ENCODE measurements at places on chromosomes 5 and 9.
A peak's percentile ranks its signal among the peaks of the same experiment; 100 is the strongest.

GRCh38 chr5:131305906-131306305 is 42.1 kb downstream of the CDC42SE2 start:
- DNase-seq, result no peak

GRCh38 chr5:159416438-159416837 is 86.2 kb upstream of the IL12B start:
- DNase-seq, result no peak

GRCh38 chr9:77772646-77773045 is 124.5 kb upstream of the GNA14 start:
- no peak for DNase-seq

DNA sequence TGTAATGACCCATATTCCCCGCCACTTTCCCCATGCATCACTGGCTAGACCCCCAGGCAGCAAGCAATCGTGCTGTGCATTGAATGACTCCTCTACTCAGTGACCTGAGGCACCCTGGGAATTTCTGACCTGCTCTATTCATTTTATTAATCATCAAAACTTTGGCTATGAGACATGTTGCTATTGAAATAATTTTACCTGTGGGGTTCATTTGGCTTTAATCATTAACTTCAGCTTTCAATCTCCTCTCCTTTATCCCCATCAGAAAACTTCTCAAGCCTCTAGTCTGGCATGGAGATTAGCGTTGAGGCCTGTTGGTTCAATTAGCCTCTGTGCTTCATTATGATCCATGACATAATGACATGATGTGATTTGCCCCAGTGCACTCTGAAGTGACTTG is 429.0 kb downstream of the ZNF608 start:
- no peak for DNase-seq

GRCh38 chr5:99247346-99247745 is 318.5 kb upstream of the CHD1 start:
- no peak for DNase-seq

GRCh38 chr5:83889971-83890745 is 169.5 kb upstream of the HAPLN1 start:
- no peak for DNase-seq

- no peak for DNase-seq
Measured at GRCh38 chr9:127987103-127987614, 6.4 kb upstream of the EEIG1 start.

GRCh38 chr5:4571248-4571948 is 568.7 kb upstream of the ADAMTS16 start:
- DNase-seq, result no peak

- DNase-seq, result no peak
Measured at GRCh38 chr5:34533582-34534522, 122.3 kb upstream of the RAI14 start.

- no peak for DNase-seq
Measured at GRCh38 chr9:86660146-86660943, 287.0 kb downstream of the GAS1 start.

DNA sequence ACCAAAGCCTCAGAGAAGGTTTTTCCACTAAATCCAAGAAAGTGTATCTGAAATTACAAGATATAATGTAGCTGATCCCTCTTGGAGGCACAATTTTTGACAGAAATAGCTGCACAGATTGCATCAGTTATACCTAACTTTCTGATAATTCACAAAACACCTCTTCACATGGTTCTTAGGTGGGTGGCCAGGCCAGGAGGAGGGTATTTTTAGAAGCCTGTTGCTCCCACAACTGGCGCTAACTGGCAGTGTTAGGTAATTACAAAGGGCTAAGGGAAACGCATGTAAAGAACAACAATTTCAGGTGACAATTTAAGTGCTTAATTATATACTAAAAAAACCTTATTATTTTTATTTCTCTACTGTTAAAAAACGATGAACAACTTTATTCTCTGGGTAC is 247.9 kb downstream of the BNC2 start:
- DNase-seq, result no peak

- no peak for DNase-seq
Measured at GRCh38 chr9:94108584-94108983, 24.3 kb downstream of the PTPDC1 start.

GRCh38 chr9:116873491-116873890 is 186.4 kb downstream of the TRIM32 start:
- no peak for DNase-seq

GRCh38 chr9:90933468-90933867 is 131.8 kb downstream of the SYK start:
- DNase-seq, result no peak

GRCh38 chr5:125326150-125326510 is 579.7 kb upstream of the ZNF608 start:
- no peak for DNase-seq

GRCh38 chr9:37503736-37504135 is 18.0 kb downstream of the POLR1E start:
- peak; percentile 72 for DNase-seq

GRCh38 chr5:55413644-55414043 is 105.9 kb downstream of the MTREX start:
- no peak for DNase-seq

DNA sequence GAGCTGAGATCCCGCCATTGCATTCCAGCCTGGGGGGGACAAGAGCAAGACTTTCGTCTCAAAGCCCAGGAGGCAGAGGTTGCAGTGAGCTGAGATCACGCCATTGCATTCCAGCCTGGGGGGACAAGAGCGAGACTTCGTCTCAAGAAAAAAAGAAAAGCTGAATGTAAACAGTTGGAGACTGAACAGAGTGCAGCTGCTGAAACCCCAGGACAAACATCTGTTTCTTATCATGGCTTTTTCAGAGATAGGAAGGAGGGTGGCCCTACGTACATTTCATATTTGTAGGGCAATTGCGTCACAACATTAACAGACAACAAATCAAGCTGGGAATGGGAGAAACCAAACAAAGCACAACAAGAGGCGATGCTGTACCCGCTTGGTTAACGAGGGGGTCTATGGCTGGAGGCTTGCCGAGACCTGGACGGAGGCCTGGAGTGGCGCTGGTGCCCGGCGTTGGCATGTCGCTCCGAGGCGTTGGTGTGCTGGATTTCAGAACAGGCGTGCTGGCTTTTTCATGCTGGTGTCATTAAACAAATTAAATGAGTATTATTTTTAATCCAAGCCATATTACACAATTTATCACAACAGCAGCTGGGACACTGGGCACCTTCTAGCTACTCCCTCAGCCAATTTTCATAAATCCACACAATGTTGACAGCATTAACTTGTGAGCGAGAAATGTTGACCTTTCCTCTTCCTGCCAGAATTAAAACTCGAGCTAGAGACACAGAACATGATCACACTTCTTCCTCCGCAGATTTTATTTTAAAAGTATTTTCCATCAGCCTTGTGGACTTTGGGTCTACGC is 76.1 kb downstream of the TLE1 start:
- no peak for DNase-seq

DNA sequence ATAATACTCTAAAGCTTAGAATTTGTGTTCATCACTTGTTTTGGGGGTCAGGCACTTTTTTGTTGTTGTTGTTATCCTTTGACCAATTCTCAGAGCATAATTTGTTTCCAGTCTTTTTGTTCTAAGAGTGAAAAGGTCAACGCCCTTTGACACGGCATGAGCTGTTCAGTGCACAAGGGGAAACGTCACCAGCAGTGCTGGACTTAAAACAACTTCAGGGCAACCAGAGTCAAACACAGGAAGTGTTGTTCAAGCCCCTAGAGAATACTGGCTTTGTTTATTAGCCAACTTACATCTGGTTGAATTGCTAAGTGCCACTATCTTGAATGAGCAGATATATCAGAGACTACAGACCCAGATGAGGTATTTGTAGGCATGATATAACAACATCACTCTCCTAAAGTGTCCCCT is 368.9 kb downstream of the TMEM161B start:
- no peak for DNase-seq

- DNase-seq, result no peak
Measured at GRCh38 chr9:76810377-76810957, 46.2 kb downstream of the PCA3 start.

DNA sequence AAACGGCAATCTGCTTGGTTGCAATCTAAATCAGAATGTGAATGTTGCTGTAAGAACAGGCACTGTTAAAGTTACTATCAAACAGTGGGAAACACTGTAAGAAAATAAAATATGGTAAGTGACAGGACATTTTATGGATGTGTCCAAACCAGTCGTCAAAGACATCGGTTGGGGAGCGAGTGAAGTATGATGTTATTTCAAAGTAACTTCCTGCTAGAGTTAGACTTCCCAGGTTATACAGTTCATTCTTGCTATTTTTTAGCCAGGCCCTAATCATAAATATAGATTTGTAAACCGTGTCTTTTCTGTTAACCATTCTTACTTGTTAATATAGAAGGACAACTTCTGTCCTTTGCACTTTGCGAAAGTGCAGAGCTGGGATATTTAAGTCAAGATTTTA is 30.2 kb downstream of the LIX1 start:
- no peak for DNase-seq

- no peak for DNase-seq
Measured at GRCh38 chr5:53616939-53617549, 56.6 kb downstream of the NDUFS4 start.

DNA sequence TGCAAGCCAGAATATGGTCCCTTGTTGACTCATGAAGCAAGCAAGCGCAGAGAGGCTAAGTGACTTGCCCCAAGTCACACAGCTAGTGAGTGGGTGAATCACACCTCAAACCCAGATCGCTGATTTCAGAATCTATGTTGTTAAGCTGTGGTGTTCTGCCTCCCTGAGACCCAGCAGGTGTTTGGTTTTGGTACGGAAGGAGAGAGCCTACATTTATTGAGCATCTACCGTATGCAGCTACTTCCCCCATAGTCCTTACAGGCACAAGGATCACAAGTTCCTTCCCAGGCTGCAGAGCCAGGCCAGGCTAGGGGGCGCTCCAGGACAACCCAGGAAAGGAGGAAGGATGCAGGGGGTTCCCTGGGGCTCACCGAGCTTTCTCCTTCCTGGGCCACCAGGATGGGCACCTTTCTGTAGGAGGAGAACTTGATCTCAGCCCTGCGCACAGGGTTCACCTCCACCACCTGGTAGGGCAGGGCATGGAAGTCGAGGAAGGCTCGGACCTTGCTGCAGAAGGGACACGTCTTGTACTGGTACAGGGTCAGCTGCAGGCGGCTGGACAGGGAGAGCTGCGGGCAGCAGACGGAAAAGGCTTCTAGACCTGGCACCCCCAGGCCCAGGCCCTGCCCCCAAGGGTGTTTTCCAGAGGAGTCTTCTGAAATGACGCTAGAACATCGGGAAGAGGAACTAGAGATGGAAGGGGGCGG is 2.5 kb downstream of the PTGES2 start:
- no peak for DNase-seq

GRCh38 chr9:99057665-99058625 is 47.0 kb upstream of the TGFBR1 start:
- DNase-seq, result peak; percentile 56

- no peak for DNase-seq
Measured at GRCh38 chr5:15383469-15383868, 116.5 kb upstream of the FBXL7 start.

- DNase-seq, result no peak
Measured at GRCh38 chr5:114447084-114447773, 85.4 kb downstream of the KCNN2 start.

DNA sequence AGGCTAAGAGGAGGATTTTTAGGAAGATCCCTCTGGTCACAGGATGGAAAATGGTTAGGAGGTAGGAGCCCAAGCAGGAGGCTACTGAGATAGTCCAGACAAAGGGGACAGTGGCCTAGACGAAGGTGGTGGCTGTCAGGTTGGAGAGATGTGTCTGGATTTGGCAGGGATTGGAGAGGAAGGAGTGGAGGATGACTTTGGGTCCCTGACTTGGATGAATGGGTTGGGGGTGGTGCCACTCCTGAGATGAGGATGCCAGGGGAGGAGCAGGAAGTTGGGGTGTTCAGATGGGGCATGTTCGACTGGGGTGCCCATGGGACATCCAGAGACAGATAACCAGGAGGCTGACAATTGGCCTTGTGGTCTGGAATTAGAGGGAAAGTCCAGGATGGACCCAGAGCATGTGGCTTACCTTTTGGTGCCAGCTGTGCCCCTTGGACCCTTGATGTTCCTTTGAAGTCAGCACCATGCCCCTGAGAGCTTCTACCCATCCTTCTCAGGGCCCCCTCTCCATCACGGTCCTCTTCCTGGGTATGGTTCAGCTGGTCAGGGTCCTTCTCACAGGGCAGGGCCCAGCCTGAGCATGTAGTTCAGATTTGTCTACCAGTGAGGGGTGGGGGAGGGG is 15.1 kb upstream of the IGFBPL1 start:
- DNase-seq, result no peak

Measured in effector memory CD4-positive, alpha-beta T cell (primary cell).